HS-5 (cell line): ENCODE measurements at places on chromosomes 5 and 9.

DNA sequence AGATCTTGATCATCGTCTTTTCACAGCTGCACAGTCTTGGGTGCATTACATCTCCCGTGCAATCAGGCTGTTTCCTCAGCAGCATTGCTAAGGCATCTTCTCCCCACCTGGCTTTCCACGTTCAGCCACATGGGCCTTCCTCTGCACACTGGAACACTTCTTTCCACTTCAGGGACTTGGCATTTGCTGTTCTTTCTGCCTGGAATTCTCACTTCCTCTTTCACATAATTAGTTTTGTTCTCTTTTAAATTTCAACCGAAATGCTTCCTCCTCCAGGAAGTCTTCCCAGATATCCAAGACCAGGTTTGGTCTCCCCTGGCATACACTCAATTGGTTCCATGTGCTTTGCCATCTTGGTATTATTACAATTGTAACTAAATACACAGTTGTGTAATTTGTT, 43.8 kb downstream of the WHRN start:
- no peak for DNase-seq

GRCh38 chr9:127305838-127306226, 41.3 kb downstream of the GARNL3 start:
- DNase-seq, result no peak

- DNase-seq, result no peak
These were observed 2.7 kb downstream of the LARP1 start for GRCh38 chr5:154757814-154758406.

DNA sequence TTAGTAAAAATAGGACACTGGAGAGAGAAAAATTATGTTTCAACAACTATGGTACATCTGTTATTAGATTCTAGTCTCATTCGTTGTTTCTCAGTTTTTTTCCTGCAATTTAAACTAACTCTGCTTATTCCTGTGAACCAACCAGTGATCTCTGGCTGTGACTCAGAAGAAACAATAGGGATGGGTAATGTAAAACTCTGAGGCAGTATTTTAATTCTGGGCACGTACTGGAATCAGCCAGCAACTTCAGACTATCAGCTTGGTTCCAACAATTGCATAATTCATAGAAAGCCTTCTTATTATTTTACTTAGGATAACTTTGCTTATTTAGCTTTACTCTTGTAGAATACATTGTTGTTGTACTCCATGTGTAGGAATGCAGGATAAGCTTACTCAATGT, 28.8 kb downstream of the MLLT3 start:
- no peak for DNase-seq

DNA sequence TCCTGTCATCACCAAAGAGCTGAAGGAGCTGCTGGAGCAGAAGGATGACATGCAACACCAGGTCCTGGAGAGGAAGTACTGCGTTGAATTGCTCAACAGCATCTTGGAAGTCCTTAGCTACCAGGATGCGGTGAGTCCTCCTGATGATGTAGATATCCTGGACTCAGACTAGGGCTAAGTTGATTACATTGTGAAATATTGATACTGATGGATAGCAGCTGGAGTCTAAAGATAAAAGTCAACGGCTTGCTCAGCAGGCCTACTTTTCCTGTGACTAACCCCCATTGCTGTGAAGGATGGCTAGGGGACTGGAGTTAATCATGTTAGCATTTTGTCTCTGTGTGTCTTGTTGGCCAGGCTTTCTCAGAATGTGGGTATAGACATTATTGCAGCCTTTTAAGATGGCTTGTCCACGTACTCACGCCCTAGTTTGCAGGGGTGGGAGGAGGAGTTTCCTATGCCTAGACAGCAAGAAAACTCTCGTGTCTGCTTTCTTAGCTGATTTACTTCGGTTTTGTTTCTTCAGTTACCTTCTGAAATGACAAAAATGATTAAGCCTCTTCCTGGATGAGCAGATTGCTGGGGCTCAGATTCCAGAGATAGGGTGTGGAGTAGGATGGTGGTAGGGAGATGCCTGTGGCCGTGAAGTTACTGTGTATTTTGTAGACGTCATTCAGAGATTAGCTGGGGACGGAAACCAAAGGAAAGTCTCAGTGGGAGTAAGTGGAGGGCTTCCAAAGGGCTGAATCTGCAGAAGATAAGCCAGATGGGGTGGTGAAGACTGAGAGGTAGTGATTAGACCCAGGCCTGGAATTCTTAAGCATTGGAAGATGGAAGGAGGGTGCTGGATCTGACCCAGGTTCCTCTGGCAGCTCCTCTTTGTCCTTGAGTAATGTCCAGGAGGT, 166.3 kb downstream of the DOCK2 start:
- DNase-seq, result peak; percentile 97

GRCh38 chr5:64612344-64612961, 77.8 kb upstream of the SHISAL2B start:
- DNase-seq, result no peak

GRCh38 chr5:14588145-14588544, 6.6 kb downstream of the OTULINL start:
- DNase-seq, result no peak
